ENCODE measurements at places on chromosomes 16 and 17.

DNA sequence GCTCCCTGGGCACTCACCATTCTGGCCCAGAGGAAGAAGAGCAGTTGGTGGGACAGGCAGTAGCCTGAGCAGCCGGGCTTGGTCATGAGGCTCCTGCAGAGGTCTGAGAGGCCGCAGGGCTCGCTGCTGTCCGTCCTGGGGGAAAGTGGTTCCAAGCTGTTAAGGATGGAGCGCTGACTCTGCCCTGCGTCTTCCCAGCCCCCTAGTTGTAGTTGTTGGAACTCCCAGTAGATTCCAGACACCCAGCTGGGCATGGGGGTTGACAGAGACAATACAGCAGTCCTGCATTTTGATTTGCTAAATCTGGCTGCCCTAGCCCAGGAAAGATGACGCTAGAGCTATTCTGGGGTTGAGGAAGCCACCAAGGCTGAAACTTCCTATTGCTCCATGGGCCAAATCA lies 7.3 kb downstream of the C16orf89 start:
- DNase-seq, result no peak

- DNase-seq, result no peak
These were observed 3.1 kb upstream of the SPACA3 start for GRCh38 chr17:32988481-32989101.

GRCh38 chr17:38777641-38778250 lies 21.6 kb downstream of the PIP4K2B start:
- DNase-seq, result no peak

GRCh38 chr17:40290629-40291280 lies 3.1 kb downstream of the CDC6 start:
- DNase-seq, result peak; percentile 19

- DNase-seq, result no peak
These were observed 44.3 kb downstream of the LCMT1 start for GRCh38 chr16:25155553-25156460.

DNA sequence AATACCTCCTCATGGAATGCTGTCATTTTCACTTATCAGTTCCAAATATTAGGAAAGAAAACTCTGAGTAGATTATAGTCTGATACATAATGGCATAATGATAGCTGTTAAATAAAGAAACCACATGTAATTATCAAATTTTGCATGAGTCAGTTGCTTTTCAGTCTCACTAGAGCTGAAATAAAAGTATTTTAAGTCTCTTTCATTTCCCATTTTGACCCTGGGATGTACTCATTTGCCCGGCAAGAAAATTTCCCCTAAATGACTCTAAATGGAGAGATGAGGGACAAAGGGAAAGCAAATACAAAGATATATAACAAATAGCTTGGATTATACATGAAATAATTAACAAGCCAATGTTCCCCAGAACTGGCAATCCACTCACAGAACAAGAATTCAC lies 47.9 kb upstream of the CPHXL start:
- DNase-seq, result no peak

GRCh38 chr17:68576137-68576536 lies 25.0 kb downstream of the FAM20A start:
- DNase-seq, result no peak

DNA sequence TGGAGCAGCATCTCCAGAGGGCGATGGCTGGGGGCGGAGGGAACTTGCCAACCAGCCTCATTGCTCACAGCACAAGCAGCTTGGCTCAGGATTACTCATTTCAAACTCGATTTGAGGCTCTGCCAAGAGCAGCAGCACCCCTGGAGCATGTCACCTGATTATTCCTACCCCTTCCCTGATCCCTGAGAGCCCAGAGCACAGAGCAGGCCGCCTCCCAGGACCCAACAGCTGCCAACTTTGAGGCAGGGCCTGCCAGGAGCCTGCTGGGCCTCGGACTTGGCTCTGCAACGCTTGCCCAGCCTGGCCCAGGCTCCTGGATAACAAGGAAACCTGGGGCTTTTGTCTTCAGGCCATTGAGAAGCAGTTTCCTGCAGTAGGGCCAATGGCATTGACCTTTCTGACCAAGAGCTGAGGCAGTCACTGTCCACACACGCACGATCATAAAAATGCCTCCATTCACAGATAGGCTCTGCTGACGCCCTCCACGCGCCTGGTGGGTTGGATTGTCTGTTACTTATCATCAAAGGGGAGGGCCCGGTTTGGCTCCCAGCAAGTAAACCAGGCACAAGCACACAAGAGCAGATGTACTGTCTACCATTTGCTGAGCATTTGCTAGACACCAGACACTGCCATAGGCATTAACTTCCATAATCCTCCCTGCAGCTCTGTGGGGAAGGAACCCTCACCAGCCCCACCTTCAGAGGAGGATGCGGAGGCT lies 406.6 kb upstream of the EEF2KMT start:
- no peak for DNase-seq

DNA sequence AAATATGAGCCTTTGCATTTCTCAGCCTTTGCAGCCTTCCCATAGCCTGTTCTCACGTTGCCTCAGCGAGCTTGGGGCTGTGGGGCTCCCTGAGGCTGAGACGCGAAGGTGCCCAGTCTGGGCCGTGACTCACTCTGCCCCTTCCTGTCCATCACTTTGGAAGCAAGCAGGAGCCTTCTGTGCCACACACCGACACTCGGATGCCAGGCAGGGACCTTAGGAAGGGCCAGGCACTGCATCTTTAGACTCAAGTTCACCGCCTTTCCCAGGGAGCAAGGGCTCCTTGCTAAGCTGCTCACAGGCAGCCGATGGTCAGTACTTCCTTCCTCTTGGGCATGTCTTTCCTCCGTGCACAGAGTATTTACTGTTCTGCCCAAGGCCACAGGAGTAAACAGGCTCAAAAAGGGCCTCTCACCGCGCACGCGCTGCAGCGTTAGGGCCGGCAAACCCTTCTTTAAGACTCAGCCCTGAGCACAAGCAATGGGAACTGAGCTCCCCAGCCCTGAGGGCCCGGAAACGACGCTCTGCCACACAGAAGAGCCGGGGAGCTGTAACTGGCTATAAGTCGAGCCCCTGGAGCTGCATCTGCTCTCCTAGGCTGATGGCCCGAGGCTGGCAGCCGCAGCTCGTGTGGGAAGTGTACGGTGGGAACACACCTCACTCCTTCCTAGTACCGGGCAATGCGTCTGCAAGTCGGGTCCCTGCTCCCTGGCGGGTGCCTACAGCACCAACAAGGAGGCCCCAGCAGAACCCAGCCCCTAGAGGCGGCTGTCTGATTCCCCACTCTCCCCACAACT lies 7.2 kb downstream of the TIMM22 start:
- DNase-seq, result no peak

- no peak for DNase-seq
These were observed 1.2 kb downstream of the GALK1 start for GRCh38 chr17:75763613-75764416.

- peak; percentile 62 for DNase-seq
These were observed 1.8 kb upstream of the CISD3 start for GRCh38 chr17:38728290-38728831.

GRCh38 chr17:58487589-58488427 lies at the start of gene HSF5:
Gene HSF5, minus strand, starts transcription at chr17:58488408. Its CDS starts 134 bp downstream, at chr17:58488274.
- DNase-seq, result no peak

GRCh38 chr16:51287121-51287755 lies 136.2 kb upstream of the SALL1 start:
- DNase-seq, result no peak

- DNase-seq, result no peak
These were observed 847.4 kb upstream of the EEF2KMT start for GRCh38 chr16:5944971-5945370.

GRCh38 chr17:43033948-43034881 lies 9.2 kb downstream of the RND2 start:
- DNase-seq, result no peak

GRCh38 chr17:7992924-7993323 lies 9.5 kb upstream of the GUCY2D start:
- no peak for DNase-seq

DNA sequence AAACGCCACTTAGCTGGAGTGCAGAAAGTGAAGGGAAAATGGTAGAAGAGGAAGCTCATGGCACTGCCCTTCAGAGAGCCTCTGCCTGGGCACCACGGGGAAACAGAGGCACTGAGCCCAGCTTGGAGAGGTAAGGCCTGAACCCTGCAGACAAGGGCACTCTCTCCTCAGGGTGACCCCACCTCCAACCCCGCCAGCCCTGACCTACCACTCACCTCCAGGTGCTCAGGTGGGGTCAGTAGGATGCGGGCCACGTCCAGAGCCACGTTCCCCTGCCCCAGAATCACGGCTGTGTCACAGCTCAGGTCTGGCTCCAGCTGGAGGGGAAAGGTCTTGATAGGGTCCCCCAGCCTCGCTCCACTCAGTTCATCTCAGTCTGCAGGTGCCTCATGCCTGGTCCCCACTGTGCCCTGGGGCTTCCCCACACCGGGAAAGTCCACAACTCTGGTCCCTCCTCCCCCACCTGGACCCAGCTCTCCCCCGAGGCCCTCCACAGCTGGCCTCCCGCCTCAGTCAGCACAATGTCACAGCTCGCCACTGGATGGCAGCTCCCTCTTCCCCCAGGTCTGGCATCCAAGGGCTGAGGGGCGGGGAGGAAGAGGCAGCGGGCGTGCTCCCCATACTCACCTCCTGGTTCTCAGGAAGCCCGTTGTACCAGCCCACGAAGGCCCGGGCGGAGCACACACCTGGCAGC lies 6.0 kb upstream of the GRIN2C start:
- no peak for DNase-seq

DNA sequence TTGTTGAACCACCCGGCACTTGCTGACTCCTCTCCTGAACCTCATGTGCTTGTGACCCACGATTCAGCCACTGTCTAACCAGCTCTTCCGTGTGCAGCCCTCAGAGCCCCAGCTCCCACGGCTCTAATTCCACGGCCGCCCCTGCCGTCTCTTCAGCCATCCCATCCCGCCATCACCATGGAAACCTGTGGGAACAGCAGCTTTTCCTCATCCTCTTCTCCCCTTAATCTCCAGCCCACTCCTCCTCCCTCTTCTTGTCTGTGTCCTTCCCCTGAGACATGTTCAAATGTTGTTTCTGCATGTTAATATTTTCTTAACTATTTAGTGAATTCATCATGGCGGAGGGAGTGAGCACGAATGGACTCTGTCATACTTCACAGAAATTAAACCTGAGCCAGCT lies 285.2 kb downstream of the CDH13 start:
- DNase-seq, result no peak

DNA sequence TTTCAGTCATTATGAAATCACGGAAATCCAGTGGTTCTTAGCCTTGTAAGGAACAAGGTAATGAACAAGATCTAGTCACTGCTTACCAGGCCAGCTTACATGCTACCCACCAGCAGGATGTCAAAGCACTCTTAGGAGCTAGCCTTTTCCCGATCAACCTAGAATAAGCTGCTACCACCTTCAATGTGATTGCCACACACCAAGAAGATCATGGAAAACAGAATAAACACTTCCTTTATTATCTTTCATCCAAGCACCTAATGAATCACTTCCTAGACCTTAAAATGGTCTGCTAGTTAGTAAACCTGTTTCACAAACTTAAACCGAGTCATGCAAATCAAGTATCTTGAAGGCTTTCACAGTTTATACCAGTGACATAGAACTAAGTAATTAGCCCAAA lies 5.0 kb downstream of the BBS2 start:
- DNase-seq, result no peak
